Stimulated activated CD8-positive, alpha-beta memory T cell treated with anti-CD3 and anti-CD28 coated beads, Interleukin-4, amount 100 ng/mL, for 4 hours (primary cell): ENCODE measurements at places on chromosomes 5 and 9.

- no peak for DNase-seq
Observed at GRCh38 chr9:98168941-98169488, 23.4 kb downstream of the CORO2A start.

- no peak for DNase-seq
Observed at GRCh38 chr5:172385707-172386106, 68.6 kb downstream of the SH3PXD2B start.

DNA sequence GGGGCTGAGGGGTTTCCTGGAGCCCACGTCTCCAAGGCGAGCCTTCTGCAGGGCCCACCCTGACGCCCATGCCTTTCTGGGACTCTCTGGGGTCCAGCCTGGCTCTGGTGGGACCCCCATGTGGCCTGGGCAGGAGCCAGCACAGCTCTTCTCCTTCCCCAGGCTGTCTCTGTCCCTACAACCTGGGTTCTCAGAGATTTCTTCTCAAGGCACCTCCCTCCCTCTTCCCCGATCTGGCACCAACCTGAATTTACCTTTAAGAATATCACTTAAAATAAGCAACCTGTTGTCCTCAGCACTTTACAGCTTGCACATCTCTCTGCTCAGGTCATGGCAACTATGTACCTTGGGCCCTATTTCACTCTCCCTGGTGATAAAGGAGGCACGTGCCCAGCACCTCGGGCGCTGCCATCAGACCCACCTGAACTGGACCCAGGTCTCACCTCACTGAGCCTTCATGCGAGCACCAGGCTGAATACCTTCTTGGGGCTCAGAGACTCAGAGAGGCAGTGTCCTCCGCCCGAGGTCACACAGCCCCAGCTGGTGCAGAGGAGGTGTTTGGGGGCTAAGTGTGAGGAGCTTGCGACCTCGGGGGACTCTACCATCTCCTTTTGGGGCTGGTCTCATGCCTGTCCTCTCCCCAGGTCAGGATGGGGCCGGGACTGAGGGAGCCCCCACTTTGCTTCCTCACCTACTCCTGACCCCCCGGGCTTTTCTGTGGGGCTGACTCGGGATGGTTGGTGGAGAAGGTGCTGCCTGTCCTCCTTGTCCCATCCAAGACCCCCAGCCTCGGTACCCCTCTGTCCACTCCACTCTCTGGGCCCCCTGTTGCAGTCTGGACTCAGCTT lies 217.7 kb downstream of the C9orf50 start:
- DNase-seq, result no peak

- DNase-seq, result no peak
Observed at GRCh38 chr9:121721058-121721350, 69.6 kb downstream of the DAB2IP start.

DNA sequence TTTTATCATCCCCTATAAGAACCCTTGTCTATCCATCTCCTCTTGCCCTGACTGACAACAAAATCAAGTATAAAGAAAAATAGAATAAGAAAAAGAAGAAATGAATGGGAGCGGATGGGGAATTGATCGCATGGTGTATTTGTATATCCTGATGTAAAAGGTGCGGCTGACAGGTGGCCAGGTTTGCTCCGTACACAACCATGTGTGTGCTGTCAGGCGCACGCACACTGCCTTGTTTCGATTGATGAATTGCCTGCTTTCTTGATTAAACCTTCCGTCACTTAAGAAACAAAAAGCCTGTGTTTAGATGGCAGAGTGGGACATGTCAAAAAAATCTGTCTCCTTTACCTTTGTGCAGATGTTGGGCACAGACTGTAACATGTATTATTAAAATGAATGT lies 102.6 kb downstream of the MVB12B start:
- no peak for DNase-seq

DNA sequence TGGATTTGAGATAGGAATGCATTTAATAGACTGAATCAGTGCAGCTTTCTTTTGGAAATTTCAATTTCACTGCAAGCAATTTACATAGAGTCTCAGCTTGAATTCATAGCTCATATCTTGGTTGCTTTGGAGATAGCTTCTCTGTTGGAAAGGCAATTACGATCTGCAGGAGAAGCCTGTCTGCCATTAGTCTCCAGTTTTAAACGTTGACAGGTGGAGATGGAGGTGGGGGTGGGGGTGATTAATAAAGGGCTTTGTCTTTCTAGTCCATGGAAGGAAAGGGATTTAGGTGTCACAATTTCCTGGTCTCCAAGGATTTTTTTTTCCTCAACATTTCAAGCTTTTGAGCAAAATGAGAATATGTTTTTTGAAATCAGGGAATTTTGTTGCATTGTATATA lies 184.7 kb downstream of the CARTPT start:
- no peak for DNase-seq

- DNase-seq, result no peak
Observed at GRCh38 chr9:134127065-134127580, 8.8 kb upstream of the WDR5 start.

DNA sequence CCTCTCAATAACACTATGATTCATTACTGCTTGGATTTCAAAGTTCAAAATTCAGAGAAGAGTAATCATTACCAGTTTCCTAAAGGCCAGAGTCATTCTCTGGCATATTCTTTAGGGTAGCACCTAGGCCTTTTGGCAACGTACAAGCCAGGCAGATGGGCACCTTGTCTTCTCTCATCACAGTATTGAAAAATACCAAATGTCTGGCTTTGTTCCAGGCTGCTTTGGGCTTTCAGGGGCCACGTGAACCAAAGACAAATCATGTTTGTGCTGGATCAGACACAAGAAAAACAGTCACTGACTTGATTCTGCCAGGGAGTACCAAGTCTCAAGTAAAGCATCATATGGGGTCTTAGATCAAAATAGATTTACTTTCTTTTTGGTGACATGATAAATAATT lies 15.5 kb downstream of the MEGF9 start:
- DNase-seq, result no peak

DNA sequence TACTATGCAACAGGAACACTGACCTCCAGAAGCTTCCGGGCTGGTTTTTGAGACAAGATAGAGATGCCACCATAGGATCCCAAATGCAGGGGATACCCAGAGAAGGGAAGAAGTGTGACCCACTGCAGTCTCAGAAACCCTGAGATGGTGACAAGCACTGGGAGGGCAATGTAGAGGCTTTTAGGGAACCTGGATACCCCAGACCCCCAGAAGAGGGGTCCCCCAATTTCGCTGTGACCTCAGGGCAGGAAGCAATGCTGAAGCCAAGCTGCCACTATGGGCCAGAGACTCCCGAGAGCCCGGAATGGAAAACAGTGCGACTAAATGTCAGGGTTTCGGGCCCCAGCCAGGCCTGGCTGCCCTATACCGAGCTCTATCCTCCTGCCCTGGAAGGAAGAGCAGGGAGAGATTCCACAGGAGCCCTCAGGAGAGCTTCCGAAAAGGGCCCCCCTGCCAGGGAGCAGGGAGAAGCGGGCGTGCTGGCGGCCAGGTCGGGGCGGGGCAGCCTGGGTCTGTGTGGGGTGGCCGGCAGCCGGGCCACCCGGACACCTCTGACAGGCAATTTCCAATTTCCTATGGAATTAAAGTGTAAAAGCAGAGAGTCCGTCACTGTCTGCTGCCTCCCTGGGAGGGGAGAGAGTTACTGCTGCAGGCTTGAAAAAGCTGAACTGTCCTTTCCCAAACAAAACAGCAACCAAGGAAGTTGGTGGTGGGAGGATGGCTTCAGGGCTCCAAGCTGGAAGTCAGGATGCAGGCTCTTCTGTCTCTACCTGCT lies 154.2 kb downstream of the FGF18 start:
- no peak for DNase-seq

GRCh38 chr5:120088412-120088811 lies 375.7 kb upstream of the PRR16 start:
- DNase-seq, result no peak

GRCh38 chr5:41924526-41924871 lies 582 bp upstream of the FBXO4 start:
- DNase-seq, result no peak

- DNase-seq, result no peak
Observed at GRCh38 chr9:6819529-6819928, 61.8 kb downstream of the KDM4C start.

GRCh38 chr9:135074354-135075233 lies 12.9 kb upstream of the OLFM1 start:
- DNase-seq, result no peak

GRCh38 chr5:87499478-87500410 lies 87.0 kb upstream of the CCNH start:
- DNase-seq, result no peak

GRCh38 chr9:86731511-86732063 lies 215.7 kb downstream of the GAS1 start:
- no peak for DNase-seq

DNA sequence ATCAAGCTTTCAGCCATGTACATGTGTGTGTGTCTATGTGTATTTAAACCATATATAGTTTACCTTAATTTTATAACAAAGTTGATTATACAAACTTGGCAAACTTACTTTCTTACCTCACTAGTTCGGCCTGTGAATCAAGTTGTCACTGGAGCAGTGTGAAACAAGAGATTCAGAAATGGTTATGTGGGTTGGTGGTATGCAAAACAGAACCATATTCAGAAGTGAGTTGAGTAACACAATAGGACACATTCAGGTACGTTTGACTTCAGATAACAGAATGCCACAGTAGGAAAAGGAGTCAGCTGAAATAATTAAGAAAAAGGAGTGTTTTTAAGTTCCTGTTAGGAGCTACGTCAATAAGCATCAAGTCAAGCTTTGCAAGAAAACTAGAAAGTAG lies 21.5 kb downstream of the XPA start:
- no peak for DNase-seq

- DNase-seq, result no peak
Observed at GRCh38 chr9:37943345-37944265, 39.7 kb upstream of the SLC25A51 start.

DNA sequence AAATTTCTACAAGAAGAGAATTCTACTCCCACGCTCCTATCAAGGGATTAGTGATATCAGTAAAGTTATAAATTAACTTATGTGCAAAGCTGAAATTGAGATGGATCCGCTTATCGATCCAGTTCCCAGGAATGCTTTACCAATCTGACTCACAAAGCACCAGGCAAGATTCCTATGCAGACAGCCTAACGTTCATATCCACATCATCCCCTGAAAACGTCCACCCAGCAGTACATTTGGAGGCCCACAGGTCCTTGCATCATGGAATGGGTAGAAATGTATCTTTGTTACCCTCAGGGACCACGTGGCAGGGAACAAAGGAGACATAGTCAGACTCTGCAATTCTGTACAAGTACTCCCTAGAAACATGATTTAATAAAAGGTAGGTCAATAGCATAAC lies 147.4 kb downstream of the ESM1 start:
- DNase-seq, result no peak

- no peak for DNase-seq
Observed at GRCh38 chr5:41708604-41708940, 161.7 kb downstream of the OXCT1 start.

DNA sequence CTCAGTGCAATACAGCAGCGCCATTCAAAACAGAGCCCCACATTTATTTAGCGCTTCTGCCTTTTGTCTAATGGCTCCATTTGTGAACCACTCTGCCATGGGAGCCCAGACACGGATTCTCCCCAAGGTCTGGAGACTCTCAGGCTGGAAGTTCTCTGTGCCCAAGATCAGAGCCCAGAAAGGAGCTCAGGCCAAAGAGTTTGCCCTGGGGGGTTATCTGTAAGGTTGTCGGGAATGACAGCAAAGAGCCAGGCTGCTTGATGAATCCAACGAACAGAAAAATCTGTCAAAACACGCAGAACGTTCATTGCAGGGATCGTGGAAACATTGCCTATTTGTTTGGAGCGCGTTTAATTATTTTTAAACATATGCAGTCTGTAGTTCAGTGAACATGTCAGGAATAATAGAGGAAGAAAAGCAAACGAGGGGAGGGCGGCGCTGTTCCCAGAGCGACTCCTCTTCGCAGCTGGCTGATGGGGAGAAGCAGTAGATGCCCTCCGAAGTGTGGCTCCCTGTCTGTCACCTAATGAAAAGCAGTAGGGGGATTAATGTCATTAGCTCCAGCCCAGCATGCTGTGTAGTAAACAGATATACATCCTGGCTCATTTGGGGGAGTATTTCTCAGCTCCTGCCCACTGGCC lies 464.9 kb upstream of the MPDZ start:
- no peak for DNase-seq

- no peak for DNase-seq
Observed at GRCh38 chr5:109177782-109178181, 232.0 kb downstream of the PJA2 start.

DNA sequence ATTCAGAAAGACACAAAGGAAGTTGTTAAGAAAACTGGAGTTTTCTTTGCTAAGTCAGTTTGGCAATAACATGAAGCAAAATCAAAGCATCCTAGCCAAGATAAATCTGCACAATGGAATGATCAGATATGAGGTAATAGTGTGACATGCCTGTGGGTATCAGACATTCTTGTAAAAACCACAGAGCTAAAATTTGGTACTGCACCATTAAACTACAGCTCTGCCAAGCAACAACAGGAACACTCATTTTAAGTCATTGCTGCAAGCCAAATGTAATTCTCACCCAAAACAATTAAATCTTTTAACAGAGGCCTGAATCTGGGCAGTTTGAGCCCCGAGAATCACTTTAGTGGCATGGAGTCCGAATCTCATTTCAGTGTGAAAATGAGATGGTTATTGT lies 96.6 kb downstream of the VCAN start:
- DNase-seq, result no peak

GRCh38 chr5:140131967-140132409 lies 6.3 kb downstream of the IGIP start:
- DNase-seq, result no peak

- no peak for DNase-seq
Observed at GRCh38 chr9:131473198-131473885, 29.4 kb upstream of the POMT1 start.

- DNase-seq, result no peak
Observed at GRCh38 chr9:116316246-116316645, 162.7 kb downstream of the PAPPA start.

GRCh38 chr5:156615901-156616300 lies 234.2 kb upstream of the PPP1R2B start:
- DNase-seq, result no peak

- DNase-seq, result no peak
Observed at GRCh38 chr9:2717385-2717784, at the start of gene KCNV2. KCNV2 (plus strand) TSS chr9:2717510; CDS start chr9:2717740, 230 bp downstream.

DNA sequence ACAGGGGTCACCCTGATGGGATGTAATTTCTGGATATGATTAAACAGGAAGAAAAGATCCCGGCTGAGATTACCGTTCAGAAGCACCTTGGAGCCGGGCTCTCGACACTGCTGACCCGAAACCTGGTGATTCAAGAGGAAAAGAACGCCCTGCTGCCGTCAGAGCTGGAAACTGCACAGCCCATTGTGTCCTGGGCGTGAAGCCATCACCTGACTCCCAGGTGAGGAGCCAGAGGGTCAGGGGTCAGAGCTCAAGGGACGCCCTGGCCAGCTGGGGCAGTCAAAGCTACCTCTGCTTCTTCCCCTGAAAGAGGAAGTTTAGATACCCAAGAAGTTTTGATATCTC lies 17.8 kb upstream of the SLC12A7 start:
- no peak for DNase-seq

DNA sequence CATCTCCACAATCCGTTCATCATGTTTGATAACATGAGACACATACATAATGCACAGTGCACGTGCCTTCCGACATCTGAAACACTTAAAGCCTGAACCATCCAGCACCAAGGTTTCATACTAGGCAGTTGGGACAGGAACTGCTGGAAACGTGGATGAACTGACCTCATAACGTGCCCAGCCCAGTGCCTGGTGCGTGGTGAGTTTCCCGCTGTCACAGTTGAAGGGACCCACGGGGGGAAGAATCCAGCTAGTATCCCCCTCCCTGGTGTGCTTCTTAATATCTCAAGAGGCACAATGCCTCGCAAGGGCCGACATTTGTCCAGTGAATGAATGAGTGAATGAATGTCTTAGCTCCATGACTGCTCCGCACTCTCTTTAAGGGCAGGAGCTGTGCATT lies 23.2 kb downstream of the BARX1 start:
- no peak for DNase-seq
